ENCODE measurements at places on chromosomes 5 and 9.

DNA sequence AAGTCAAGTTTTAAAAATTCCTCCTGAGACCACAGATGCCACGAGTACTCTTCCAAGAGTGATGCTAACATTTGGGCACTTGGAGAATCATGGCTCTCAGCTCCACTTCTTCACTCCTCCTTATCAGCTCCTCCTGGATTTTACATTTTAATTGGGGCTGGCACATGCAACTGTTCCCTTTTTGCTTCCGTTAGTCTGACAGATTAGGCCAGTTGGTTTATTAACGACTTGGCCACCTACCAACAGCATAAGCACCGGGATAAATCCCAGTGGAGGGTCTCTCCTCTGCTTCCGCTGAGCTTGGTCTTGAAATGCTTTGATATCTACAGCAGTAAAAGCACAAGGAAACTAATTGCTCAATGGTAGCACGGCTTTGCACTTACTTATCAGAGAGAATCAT lies 134.6 kb upstream of the RASEF start:
- DNase-seq: no peak

DNA sequence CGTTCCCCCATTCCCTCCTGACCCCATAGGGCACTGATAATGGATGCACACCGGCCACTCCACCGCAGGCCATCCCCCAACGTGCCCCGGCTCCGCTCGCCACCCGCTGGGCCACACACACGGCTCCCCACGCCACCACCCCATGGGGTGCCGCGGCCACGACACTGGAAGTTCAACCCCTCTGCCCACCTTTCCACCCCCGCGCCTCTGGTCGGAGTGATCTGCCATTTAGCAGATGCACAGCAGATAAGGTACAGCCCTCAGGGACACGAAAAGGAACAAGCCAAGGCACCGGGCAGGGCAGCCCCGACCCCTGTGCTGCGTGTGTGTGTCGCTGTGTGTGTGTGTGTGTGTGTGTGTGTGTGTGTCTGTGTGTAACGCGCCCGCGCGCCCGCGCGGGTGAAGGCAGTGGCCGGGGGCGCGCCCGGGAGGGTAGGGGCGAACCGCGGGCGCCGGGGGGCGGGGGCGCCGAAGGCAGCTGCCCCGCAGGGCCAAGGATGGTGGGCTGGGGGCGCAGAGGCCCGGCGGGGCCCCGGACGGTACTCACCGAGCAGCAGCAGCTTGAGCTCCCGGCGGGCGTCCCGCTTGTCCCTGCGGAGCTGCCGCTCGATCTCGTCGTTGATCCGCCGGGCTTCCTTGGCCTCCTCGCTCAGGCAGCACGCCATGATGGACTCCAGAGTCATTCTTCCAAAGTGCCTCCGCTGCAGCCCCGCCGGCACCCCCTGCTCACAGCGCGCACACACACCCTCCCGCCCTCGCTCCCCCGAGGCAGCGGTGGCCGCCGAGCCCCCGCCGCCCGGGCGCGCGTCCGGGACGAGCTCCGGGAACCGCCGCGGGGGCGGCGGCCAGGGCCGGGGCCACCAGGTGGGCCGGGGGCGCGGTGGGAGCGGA lies 813 bp downstream of the GNAQ start:
- DNase-seq: peak; percentile 67

DNA sequence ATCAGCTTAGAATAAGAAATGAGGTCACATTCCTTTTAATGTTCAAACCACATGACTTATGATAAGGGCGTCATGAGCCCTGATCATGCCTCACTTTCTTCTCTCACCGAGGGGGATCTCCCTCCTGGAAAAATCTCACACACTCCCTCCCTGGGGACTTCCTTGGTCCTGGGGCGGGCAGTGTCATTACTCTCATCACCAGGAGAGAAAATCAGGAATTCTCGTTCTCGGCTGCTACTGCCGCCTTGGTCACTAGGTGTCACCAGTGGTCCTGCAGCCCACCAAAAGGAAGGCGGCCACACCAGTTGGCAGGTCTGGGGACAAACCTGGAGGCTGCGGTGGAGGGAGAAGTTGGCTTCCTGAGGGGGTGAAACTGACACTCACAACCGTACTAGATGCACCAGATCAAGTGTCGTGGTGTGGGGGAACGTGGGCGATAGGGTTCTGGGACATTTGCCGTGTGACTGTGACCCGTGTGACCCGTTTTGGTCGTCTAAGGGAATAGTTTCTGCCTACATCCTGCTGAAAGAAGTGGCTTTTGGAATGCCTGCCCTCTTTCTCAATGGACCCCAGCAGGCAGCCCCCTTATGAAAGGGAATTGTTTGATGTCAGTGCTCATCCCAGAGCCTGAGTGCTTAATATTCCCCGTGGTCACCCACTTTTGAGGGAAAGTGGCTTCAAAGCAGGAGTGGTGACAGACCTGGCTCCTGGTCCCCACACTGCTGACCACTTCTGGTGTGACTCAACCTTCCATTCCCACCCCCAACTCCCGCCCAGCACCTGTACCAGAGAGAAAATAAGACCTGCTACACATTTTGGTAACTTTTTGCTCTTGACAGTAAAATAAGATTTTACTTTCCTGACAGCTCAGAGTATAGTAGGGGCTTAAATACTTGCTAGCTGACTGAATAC lies 63.2 kb downstream of the ACER2 start:
- no peak for DNase-seq

- no peak for DNase-seq
These were observed 74.5 kb upstream of the CCNG1 start for GRCh38 chr5:163362840-163363371.

GRCh38 chr9:93677048-93677571 lies 100.7 kb downstream of the PHF2 start:
- peak; percentile 42 for DNase-seq

DNA sequence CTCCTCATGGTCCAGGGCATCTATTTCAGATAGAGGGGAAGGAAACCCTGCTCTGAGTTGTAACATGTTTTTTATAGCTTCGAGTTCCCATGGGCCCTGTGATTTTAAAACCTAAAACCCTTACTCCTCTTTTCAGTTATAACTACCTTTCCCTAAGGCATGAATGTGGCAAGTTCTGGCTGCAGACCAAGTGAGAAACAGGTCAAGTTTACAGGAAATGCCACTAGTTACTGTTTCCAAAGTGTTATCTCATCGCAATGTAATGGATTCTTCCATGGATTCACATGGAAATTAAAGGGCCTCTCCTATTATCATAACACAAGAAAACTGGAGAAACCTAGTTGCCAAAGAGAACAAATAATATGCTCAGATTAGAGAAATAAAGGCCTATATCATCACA lies 574.5 kb upstream of the GRAMD2B start:
- DNase-seq: no peak

GRCh38 chr9:21810388-21810787 lies 8.0 kb downstream of the MTAP start:
- DNase-seq: no peak

DNA sequence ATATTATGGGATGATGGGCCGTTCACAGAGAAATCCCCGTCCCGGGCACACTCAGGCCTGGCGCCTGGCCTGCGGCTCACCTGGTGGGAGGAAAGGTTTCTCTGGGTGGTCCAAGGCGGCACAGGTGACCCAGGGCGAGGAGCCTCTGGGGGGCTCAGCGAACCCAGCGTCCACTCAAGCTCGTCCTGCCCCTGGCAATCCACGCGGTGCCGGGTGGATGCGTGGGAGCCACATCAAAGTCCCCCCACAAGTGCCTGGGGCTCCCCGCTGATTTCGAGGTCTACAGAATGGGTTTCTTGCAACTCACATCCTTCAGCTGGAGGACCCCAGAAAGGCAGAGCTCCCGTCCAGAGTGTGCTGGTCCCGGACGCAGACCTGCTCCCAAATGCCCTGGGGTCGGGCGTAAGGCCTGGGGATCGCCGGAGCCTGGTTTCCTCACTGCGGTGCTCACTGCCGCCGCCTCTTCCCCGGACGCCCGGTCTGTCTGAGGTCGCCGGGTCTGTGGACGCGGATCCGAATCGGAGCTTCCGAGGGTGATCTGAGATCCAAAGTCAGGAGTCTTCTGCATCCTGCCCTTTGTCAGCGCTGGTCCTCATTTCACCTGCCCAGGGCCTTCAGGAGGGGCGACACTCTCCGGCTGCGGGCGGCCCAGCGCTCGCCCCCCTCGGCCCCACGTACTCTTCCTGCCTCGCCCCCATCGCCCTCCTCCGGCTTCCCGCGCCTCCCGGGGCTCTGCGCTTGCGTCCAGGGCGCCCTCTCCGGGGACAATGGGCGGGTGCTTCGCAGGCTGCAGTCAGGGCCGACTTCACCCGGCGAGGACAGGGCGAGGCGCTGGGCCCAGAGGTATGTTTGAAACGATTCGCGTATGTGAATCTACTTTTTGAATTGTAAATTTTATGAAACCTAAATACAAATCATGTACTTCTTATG lies 20.0 kb upstream of the RUFY1 start:
- peak; percentile 58 for DNase-seq

- DNase-seq: no peak
These were observed 928.3 kb downstream of the NR2F1-AS1 start for GRCh38 chr5:92652756-92653155.

DNA sequence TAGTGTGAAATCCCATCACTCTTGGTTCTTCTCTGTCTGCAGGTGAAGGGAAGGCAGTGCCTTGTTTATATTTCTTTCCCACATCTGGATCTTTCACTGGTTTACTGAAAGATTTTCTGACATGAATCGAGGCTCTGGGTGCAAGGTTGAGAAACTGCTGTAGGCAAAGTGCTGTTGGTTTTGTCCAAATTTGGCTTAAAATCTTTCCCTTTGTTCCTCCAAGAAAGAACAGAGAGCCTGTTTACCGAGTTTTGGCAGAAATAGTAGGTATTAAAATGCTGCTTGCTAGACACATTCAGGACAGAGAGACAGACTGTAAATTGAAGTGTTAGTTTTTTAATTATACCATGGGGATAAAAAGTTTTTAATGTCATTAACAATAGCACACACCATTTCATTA lies 21.5 kb downstream of the SKP2 start:
- DNase-seq: no peak

DNA sequence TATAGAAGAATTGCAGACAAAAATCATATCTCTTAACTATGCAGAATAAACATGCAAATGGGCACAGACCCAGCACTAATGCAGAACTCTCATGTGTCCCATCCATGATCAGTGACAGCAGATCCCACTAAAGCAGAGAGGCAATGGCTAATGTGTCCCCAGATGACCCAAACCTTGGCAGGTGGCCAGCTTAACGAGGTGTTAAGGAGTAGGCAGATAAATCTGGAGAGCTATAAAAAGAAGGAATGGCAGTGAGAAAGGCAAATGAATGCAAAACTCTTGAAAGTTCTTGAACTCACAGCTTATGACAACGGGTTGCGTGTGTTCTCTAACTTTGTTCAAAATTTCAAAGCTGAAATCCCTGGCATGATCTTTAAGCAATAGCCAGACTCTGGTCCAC lies 265.4 kb downstream of the RASEF start:
- no peak for DNase-seq

GRCh38 chr9:20333991-20334390 lies 288.3 kb downstream of the MLLT3 start:
- DNase-seq: no peak

- DNase-seq: no peak
These were observed 97.6 kb upstream of the ZNF366 start for GRCh38 chr5:72604798-72605154.

- no peak for DNase-seq
These were observed 4.8 kb downstream of the WNK2 start for GRCh38 chr9:93188426-93189368.

DNA sequence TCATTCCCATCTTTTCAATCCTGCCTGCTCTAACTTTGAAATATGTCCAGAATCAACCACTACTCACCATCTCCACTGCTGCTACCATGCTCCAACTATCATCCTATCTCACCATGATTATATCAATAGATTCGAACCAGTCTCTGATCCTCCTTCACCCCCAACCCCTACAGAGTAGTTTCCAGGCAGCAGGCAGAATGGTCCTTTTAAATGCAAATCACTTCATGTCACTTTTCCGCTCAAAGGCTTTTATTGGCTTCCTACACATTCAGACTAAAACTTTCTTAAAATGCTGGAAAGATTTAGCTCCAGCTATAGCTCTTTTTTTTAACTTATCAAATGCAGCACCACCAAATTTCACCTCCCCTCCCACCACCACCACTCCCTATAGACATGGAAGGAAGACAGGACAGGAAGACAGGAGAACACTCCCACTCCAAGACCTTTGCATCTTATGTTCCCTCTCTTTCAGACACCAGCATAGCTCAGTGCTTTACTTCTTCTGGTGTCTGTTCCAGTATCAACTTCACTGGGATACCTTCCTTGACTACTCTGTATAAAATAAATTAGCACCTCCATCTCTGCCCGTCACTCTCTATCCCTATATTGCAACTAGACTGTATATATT lies 9.9 kb upstream of the PPP2R2B start:
- no peak for DNase-seq

- DNase-seq: no peak
These were observed 79.9 kb downstream of the SVEP1 start for GRCh38 chr9:110499608-110500007.

- DNase-seq: no peak
These were observed 7.8 kb downstream of the ECSCR start for GRCh38 chr5:139454568-139455290.

- no peak for DNase-seq
These were observed 694.3 kb downstream of the NR2F1-AS1 start for GRCh38 chr5:92886751-92887150.

DNA sequence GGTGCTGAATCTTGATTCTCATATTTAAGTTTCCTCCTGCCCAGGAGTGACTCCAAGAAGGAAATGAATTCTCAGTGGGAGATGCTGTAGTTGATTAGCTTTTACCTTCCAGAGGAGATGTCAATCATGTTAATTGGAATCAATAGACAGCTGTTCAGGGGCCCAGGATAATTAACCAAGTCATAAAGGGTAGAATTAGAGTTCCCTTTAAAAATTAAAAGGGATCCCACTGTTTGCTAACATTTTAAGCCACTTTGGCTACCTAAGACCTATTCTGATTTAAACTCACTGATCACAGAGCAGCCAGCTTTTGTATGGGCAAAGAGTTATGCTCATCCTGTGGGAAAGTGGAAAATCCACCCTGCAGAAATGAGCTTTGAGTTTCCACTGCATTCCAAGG lies 249.6 kb downstream of the SLIT3 start:
- no peak for DNase-seq

GRCh38 chr9:131743096-131743495 lies 3.2 kb upstream of the RAPGEF1 start:
- no peak for DNase-seq

GRCh38 chr9:83981126-83981871 lies 694 bp downstream of the RMI1 start:
- DNase-seq: no peak

DNA sequence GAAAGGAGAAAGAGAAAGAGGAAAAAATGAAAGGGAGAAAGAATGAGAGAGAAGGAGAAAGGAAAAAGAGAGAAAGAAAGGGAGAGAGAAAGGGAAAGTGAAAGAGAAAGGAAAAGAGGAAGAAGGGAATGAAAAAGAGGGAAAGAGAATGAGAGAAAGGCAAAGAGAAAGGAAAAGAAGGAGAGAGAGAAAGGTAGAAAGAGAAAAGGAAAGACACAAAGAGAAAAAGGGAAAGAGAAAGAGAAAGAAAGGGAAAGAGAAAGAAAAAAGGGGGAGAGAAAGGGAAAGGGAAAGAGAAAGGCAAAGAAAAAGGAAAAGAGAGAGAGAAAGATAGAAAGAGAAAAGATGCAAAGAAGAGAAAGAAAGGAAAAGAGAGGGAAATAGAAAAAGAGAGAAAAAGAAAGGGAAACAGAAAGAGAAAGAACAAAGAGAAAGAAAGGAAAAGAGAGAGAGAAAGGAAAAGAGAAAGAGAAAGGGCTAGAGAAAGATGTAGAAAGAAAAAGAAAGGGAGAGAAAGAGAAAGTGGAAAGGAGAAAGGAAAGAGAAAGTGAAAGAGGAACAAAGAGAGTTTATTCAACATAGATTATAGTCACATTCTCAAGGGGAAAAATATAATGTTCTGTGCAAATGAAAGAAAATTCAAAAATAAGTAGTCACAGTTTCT lies 165.2 kb downstream of the TMEM38B start:
- DNase-seq: no peak

- no peak for DNase-seq
These were observed 47.1 kb upstream of the RICTOR start for GRCh38 chr5:39121315-39121714.

Data from left lobe of liver (tissue), 2 donors.